Activated naive CD4-positive, alpha-beta T cell (primary cell): ENCODE measurements at places on chromosomes 4 and X.

GRCh38 chr4:36211084-36211483 is 33.2 kb downstream of the ARAP2 start:
- DNase-seq, result no peak

GRCh38 chrX:123361371-123361770 is 177.3 kb downstream of the GRIA3 start:
- DNase-seq, result no peak

DNA sequence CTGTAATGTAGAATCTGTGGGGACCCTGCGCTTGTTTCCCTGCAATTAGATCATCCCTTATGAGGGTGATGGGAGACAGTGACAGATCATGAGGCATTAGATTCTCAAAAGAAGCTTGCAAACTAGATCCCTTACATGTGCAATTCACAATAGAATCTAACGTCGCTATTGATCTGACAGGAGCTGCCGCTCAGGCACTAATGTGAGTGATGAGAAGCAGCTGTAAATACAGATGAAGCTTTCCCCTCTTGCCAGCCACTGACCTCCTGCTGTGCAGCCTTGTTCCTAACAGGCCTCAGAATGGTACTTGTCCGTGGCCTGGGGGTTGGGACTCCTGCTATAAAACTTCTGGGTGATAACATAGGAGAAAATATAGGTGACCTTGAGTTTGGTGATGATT is 1076.8 kb downstream of the PDHA2 start:
- DNase-seq, result no peak

DNA sequence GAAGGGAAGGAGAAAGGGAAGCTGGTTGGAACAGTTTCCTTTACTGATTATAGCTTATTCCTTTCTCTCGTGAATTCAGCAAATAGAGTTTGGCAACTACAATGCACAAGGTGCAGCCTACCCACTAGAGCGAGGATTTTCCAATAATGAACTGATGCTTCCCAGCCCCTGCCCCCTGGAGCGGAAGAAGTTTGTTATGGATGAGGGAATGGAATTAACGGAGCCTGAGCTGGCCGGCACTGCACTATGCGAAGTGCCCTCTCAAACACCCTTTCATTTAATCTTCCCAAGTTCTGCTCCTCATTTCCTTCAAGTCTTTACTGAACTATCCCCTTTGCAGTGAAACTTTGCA is 42.5 kb upstream of the CBR4 start:
- no peak for DNase-seq

DNA sequence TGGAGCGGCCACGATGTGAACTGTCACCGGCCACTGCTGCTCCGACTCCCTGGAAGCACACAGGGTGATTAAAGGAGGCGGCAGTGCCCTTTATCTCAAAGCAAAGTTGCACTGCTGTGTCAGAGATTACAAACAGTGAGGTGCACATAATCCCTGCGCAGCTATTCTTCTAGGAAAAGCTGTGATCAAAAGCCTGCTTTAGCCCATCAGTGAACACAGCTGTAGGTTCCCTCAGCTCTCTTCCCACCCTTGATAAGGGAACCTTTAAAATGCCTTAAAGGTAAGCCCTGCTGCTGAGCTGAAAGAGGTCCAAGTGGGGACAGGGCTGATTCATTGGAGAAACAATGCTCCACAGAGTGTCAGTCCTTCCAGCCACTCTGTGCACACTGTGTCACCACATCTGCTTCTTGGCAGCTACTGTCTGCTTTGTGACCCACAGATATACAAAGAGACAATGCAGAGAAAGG is 127.6 kb downstream of the EIF4E start:
- no peak for DNase-seq

DNA sequence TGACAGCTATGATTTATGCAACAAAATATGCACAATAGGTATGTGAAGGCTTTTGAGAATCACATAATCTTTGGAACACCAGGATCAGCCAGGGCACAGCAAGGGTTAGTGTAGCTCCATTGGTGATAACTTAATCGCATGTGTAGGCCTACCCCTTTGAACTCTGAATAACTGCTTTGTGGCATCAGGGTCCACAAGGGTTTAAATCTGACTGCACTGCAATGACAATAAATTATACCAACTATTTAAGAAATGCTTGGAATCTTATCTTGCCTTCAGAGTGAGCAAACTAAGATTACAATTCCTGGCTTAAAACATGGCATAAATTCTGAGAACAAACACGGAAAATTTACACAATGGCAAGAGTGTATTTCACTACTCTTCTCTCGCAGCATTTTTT is 245.8 kb downstream of the FBXO8 start:
- DNase-seq, result no peak

- no peak for DNase-seq
Measured at GRCh38 chr4:185738038-185738552, 73.9 kb downstream of the SORBS2 start.

- DNase-seq, result no peak
Measured at GRCh38 chrX:20060961-20061748, 55.6 kb downstream of the MAP7D2 start.

GRCh38 chr4:103400405-103400804 is 202.3 kb upstream of the CENPE start:
- DNase-seq, result no peak

DNA sequence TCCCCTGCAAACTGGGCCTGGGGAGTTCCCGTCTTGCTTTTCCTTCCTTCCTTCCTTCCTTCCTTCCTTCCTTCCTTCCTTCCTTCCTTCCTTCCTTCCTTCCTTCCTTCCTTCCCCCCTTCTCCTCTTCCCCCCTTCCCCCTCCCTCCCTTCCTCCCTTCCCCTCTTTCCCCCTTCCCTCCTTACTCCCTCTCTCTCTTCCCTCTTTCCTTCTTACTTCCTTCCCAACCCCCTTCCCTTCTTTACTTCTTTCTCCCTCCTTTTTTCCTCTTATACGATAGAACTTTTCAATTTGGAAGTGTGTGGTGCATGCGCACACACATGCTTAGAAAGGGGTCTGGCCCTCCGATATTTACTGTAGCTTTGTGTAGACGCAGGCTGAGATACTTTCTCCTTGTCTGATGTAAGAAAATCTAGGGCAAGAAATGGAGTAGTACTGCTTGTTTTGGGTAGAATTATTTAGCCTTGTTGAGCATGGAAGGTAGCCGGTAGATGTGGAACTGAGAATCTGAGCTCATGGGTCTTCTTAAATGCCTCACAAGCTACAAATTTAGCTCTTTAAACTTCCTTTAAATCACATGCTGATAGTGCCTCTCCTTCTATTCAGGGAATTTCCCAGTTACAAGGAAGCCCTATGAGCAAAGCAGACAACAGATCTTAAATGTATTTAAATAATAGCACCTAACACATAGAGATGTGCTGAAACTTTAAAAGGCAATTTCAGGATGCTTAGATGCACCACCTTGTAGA is 189.6 kb downstream of the GPAT3 start:
- no peak for DNase-seq

GRCh38 chrX:46716796-46717195 is 42.1 kb downstream of the SLC9A7 start:
- no peak for DNase-seq

- no peak for DNase-seq
Measured at GRCh38 chr4:8026453-8026852, 86.8 kb upstream of the AFAP1 start.

- DNase-seq, result no peak
Measured at GRCh38 chr4:36551697-36552214, 270.3 kb downstream of the DTHD1 start.

DNA sequence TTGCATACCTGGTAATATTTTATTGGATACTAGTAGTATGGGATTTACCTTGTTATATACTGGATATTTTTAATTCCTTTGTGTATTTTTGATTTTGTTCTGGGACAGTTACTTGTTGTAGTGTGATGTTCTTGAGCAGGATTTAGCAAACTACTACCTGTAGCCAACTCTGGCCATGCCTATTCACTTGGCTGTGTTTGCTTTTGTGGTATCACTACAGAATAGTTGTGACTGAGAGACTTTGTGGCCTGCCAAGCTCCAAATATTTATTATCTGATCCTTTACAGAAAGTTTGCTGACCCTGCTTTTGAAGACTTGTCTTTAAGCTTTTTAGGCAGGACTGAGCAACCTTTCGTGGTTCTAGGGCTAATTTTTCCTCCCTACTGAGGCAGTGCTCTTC is 17.8 kb downstream of the ZCCHC4 start:
- no peak for DNase-seq

DNA sequence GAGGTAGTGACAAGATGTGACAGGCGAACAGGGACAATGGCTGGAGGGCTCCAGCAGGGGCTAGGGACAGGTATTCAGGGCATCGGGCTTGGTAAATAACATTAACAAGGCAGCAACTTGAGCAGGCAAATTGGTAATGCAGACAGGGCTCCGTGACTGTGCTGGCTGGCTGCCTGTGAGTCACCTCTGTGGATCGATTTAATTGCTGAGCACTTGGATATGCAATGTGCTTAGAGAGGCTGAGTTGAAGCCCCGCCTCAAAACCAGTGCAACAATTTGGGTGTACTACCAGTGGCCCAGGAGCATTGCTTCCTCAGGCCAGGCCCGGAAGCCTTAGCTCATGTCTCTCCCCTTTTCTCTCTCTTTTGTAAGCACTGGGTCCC is 19.5 kb downstream of the CNGA2 start:
- no peak for DNase-seq

GRCh38 chrX:96440941-96441340 is 243.7 kb upstream of the DIAPH2 start:
- no peak for DNase-seq

GRCh38 chr4:163833669-163834068 is 339.2 kb downstream of the TMA16 start:
- DNase-seq, result no peak

DNA sequence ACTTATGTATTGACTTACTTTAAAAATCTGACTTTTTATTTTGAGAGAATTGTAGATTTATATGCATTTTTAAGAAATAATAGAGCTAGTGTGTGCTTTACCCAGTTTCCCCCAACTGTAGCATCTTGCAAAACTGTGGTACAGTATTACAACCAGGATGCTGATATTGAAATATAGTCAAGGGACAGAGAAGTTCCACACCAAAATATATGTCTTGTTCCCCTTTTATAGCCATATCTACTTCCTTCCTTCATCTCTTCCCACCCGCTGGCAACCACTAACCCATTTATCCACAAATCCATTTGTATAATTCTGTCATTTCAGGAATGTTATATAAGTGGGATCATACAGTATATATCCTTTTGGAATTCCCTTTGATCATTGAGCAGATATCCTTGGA is 16.8 kb downstream of the KDM6A start:
- DNase-seq, result no peak

- no peak for DNase-seq
Measured at GRCh38 chr4:95044324-95044837, 286.6 kb downstream of the BMPR1B start.

GRCh38 chr4:163353054-163353453 is 9.4 kb downstream of the NPY5R start:
- no peak for DNase-seq

DNA sequence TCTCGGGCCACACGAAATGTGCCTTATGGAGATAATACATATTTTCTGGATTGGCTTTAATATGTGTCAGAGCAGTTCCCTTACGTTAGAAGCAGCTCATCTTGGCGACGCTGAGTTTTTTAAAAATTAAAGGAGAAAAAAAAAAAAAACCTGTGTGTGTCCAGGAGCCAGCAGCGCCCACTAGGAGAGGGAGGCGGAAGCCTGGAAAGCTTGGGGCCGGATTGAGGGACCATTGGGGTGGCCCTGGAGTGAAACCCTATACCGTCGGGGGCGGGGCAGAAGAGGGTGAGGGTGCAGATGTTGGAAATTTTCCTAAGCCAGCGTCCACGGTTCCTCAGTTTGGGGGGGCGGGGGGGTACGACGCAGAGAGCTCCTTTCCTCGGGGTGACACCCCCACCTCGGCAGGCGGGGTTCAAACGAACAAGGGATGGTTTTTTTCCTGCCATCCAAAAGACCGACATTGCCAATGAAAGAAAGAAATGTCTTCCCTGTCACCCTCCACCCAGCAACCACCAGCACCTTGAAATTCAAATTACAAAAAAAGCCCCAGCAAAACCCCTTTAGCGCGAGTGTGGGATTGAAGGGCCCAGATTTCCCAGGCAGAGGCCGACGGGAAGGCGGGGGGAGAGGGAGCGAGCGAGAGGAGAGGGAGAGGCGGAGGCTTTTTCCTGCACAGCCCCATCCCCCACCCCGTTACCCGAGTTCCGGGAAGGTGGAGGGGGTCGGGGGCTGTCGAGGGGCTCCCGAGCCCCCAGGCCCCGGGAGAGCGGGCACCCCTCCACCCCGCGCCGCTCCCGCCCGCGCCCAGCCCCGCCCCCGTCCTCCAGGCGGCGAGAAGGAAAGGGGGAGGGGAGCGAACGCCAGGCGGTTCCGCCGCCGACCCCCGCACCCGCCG is 859 bp downstream of the SMARCA1 start:
- DNase-seq, result no peak

DNA sequence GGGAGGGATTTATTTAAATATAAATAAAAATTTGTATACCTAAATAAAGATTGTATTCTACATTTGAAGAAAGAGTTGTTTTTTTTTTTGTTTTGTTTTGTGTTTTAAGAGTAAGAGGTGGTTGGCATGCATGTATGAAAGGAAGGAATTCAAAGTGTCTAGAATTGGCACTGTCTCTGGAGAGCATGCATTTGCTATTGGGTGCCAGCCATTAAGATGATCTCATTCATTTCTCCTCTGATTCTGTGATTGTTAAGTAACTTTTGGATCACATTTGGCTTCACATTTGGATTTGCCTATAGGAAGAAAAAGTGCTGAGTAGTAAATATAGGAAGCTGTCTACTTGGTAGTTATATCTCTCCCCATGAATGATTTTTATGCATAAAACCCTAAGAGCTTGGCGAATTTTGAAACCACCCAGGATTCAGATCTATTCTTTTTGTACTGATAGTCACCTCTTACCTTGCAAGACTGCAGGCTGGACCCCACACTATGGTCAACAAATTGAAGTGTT is 7.8 kb upstream of the BOD1L1 start:
- DNase-seq, result no peak

DNA sequence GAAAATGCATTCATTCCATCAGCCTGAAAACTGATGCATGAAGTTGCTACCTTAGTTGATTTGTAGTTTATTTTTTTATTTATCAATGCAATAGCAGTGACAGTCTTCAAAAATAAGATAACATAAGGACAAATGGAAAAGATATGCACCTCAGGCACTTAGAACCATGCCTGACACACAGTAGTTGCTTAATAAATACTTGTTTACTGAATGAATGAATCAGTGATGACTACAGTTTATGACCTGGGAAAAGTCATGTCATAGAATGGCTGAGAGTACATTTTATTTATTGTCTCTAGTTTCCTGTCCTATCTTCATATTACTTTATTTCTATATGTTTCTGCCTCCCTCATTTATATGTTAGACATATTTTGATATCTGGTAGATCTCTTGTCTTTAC is 171.8 kb downstream of the TLL1 start:
- DNase-seq, result no peak

GRCh38 chrX:78945186-78945912 is at the start of gene P2RY10:
Gene P2RY10 (plus strand): TSS chrX:78945391. CDS start chrX:78960521, 15,130 bp downstream.
- DNase-seq, result no peak
